ENCODE measurements at places on chromosomes 4 and X.

DNA sequence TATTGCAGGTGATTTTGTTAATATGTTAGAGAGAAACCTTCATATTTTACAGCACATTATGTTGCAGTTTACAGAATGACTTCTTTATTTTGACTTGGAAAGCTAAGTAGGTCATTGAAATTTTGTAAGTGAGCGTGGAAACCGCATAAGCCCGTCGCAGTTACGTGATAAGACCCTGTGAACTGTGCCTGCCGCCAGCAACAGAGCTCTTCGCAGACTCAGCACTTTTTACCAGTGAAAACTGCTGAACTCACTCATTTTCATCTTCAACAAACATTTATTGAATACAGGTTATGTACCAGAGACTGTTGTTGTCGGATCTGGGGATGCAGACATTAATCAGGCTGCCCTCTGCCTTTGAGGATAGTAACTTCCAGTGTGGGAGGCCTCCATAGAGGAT lies 355.7 kb downstream of the HS3ST1 start:
- DNase-seq, result no peak

DNA sequence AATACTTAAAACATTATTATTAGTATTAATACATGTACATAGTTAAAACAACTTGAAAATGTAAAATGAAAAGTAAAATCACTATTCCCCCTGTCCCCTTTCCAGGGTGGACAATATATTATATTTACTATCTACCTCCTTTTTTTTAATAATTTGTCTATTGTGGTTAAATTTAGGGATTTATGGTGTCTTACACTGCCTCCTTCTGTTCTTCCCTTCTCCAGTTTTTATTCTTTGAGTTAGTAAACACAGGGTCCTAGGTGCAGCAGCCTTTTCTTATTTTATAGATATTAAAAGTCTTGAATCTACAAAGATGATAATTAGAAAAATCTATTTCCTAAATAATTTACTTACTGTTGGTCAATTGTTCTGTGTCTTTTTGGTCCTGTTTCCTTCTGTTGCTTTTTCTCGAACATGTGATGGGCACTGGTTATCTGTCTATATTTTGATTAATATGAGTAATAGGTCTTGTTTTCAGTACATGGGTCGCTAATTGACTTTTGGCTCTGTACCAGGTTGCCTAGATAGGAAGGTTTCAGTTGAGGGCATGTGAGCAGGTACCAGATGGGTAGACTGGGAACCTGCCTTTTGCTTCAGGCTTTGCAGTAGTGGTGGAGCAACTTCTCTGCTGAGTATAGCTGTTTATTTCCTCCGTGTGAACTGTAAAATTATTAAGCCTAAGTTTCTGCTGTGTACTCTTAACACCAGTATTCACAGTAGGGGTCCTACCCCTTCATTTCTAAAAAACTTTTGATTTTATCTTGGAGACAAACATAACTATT lies 1.1 kb downstream of the NUDT9 start:
- DNase-seq, result no peak

DNA sequence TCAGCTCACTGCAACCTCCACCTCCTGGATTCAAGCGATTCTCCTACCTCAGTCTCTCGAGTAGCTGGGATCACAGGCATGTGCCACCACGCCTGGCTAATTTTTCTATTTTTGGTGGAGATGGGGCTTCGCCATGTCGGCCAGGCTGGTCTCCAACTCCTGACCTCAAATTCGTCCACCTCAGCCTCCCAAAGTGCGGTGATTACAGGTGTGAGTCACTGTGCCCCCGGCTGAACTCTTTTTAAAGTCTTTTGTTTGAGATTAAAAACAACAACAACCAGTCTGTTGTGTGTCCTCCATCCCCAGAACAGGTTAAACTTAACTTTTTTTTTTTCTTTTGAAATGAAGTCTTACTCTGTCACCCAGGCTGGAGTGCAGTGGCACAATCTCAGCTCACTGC lies 36.3 kb upstream of the RBPJ start:
- DNase-seq, result no peak

GRCh38 chr4:141657550-141658250 lies 21.3 kb downstream of the IL15 start:
- no peak for DNase-seq

DNA sequence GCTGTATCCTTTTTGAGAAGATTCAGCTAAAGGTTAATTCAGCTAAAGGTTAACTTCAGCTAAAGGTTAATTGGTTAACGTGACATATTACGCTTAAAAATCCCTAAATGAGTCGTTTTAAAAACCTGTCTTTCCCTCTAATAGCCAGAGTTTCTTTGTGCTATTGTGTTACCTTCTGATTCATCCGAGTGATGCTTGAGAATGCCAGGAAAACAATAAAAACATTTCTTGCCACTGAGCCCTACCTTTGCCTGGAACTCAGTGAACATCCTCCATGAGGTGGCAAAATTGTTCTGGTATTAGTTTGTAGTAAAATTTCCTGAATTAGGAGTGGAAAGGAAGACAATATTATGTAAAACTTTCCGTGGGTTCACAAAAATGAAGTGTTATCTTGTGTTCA lies 13.7 kb upstream of the TMPRSS11E start:
- DNase-seq, result no peak

GRCh38 chr4:169050284-169050683 lies 40.2 kb upstream of the CBR4 start:
- no peak for DNase-seq

- no peak for DNase-seq
Measured at GRCh38 chr4:105058177-105058812, 88.4 kb upstream of the TET2 start.

DNA sequence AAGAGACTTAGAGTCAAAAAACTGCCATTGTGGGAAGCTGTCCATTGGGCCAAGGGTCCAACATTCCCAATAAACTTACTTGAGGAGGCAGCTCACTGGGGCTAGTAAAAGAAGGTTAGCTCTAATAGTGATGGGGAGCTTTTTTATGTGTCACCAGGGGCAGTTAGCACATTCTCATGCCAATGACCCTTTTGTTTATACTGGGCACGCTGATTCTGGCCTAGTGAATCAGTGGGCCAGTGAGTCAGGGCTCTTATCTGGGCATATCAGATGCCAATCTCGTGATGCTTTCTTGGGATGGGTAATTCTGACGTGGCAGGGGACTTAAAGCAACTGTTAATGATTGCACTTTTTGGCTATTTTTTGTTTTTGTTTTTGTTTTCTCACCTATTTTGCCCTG lies 27.8 kb downstream of the TCEAL1 start:
- no peak for DNase-seq

DNA sequence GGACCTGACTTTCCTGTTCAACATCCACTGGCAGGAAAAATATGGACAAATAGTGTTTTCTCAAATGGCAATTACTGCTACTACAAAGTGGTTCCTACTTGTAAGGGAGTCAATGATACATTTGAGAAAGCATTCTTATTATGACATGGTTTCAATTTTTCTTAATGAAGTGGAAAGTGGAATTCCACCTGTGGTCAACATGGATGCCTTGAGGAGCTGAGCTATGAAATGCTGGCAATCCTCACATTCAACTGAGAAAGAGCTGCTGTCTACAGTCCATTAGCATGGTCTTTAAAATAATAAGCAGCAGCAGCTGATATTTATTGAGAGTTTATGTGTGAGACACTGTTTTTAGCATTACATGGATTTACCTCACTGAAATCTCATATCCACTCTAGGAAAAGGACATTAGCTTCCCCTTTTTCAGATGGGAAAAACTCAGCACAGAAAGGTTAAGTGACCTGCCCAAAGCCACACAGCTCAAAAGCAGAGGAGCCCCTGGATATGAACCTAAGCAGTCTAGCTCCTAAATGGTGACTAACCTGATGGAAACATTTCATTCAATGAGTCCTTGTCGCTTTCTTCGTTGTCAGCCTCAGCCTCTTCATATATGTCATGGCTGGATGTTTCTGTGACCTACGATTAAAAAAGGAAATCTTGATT lies 29.2 kb downstream of the MAP7D3 start:
- DNase-seq, result no peak

DNA sequence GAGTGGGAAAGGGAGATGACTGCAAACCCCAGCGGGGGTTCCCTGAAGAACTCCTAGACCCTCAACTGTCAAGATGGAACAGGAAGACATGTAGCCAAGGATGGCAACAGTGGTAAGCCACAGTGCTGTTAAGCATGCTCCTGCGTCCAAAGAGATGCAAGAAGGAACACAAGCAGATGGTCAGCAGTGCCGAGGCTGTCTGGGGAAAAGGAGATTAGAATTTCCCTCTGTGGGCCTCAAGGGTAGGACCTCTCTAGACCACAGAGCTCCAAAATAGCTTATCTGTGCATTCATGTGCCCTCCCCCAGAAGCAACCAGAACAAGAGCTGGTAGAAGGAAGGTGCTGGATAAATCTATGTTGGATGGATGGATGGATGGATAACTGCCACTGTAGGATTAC lies 82.0 kb upstream of the CPEB2 start:
- no peak for DNase-seq

DNA sequence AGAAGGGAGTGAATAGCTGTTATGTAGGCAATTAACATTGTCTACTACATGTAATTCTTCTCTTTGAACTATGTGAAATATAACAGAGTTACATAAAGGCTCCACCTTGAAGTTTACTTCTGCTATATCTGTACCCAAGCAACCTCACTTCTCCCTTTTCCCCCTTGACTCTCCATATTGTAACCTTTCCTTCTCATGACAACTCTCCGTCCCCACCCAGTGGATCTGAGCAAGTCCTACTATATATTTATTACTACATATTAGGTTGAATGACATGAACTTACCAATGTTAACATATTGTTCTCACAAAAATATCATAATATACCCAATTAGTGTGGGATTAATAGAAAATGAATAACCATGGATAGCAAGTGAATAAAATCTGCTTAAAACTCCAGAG lies 93.2 kb upstream of the ATP8A1 start:
- no peak for DNase-seq

GRCh38 chr4:105327222-105327621 lies 146.6 kb downstream of the PPA2 start:
- DNase-seq, result no peak

- DNase-seq, result no peak
Measured at GRCh38 chr4:5784960-5785611, 74.1 kb downstream of the EVC start.

- no peak for DNase-seq
Measured at GRCh38 chrX:100870527-100870926, 3.6 kb downstream of the NOX1 start.

DNA sequence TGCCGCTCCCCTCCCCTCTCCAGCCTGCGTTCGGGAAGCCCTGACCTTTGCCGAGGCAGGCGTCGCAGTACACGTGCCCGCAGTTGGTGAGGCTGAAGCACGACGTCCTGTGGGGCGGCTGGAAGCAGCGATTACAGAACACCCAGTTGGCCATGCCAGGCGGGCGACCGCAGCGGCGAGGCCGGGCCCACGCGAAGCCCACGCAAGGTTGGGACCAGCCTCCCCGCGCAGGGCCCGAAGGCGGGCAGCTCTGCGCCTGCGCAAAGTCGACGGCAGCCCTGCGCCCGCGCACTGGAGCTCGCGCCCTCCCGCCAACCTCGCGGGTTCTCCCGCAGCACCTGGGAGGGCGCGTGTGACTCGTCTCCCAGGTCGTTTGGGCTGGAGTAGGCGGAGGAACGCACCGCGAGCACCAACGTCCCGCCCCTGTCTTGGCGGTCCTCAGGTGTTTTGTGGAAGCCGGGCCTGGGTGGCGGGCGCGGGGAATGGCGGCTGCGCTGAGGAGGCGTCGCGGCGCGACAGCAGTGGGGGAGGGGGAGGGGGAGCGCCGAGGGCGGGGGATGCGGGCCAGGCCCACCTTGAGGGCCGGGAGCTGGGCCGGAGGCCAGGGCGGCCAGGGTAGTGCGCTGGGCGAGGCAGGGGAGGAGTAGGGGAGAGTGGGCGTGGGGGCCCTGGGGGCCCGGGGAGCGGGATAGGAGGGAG lies at the start of gene RNF212:
Gene RNF212, minus strand, starts transcription at position 254 of the 699 bp plus-strand sequence. Its CDS starts 100 bp downstream, at position 154.
- no peak for DNase-seq

- no peak for DNase-seq
Measured at GRCh38 chrX:121258545-121258944, 211.1 kb downstream of the GLUD2 start.

GRCh38 chr4:152501846-152502536 lies 33.9 kb downstream of the FBXW7 start:
- DNase-seq, result no peak

Data from liver (tissue), 10 donors.